ENCODE measurements at places on chromosomes 4 and X. TPM values are rescaled to one million over a fixed set of nuclear protein-coding genes. Genes with fewer than 3 reads are reported as not detected.

Gene CACNA1F
- not detected for total RNA-seq

Gene TEX13C
- total RNA-seq, result not detected

Gene TLR10
- not detected for total RNA-seq

Gene NXF2B
- total RNA-seq, result not detected

Gene TBX22
- not detected for total RNA-seq

Gene H2BW2
- not detected for total RNA-seq

Gene TEX11
- 0.09 TPM for total RNA-seq

Gene HPSE
- 0.83 TPM for total RNA-seq

Gene DUX4
- total RNA-seq, result not detected

Gene PRDM5
- 17.7 TPM for total RNA-seq

Gene NR0B1
- total RNA-seq, result not detected

Gene AREG
- not detected for total RNA-seq

Gene OTC
- not detected for total RNA-seq

Gene TMEM35A
- total RNA-seq, result 3.4 TPM

Gene FANCB
- total RNA-seq, result 4.6 TPM

Gene RIBC1
- total RNA-seq, result 0.74 TPM

Gene MAGEA10
- total RNA-seq, result not detected

Gene MAGEB17
- not detected for total RNA-seq

Gene PRRG1
- total RNA-seq, result 11.1 TPM

Gene FAM13A
- 23.8 TPM for total RNA-seq

Gene MAGEB10
- total RNA-seq, result not detected

Gene SPATA4
- 0.28 TPM for total RNA-seq

Gene YY2
- total RNA-seq, result 1.00 TPM

Gene SEPTIN6
- 20.5 TPM for total RNA-seq

Gene NPFFR2
- not detected for total RNA-seq

Gene RHOXF2
- total RNA-seq, result not detected

Gene ADGRL3
- total RNA-seq, result 0.09 TPM

Gene SPANXA2
- total RNA-seq, result 0.28 TPM

Gene DGAT2L6
- total RNA-seq, result not detected
